ENCODE measurements at places on chromosomes 2 and 18.

DNA sequence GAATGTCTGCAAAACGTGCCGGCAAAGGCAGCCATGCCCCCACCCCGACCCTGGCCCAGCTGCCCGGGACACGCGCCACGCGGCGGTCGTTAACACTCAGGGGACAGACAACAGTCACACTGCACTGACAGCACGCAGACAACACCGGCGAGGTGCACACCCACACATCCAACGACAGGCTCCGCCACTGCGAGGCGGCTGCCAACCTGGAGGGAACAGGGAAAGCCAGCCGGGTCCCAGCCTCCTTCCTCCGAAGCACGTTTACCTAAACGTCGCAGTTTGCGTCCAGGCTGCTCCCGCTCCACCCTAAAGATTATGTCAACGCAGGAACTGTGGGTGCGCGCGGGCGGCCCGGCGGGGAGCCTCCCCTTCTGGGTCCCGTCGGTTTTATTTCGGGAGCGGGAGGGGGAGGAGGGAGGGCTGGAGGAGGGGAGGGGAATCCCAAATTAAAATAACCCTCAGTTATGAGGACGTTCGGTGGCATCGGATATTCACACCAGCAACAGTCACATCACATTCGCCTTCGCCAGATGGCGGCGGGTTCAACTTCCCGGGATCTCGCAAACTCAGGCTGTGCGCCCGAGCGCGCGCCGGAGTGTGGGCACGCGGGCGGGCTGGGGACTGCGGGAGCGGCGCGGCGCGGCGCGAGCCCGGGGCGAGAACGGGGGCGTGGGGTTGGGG, 644 bp downstream of the PTGR3 start:
- DNase-seq: peak; percentile 66

DNA sequence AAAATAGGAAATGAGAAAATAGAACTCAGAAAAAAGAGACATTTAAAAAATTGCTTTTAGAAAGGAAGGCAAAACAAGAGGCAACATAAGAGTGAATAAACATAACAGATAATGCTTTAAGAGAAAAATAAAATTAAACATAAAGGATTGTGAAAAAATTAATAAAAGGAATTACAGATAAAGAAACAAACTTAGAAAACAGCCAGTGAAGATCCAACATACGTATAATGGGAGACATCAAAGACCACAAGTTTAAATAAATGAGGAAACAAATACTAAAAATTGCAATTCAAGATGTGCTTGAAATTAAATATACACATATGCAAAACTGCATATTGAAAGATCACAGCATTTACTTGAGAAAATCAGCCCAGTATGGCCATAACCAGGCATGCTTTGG, 448.9 kb downstream of the NBAS start:
- DNase-seq: peak; percentile 5

DNA sequence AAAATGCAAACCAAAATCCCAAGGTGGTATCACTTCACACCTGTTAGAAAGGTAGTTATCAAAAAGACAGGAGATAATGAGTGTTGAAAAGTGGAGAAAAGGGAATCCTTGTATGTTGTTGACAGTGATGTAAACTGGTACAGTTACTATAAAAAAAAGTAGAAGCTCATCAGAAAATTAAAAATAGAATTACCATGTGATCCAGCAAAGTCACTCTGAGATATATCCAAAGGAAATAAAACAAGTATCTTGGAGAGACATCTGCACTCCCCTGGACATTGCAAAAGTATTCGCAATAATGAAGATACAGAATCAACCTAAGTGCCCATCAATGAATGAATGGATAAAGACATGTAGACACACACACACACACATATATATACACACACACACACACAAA, 208.3 kb upstream of the PIEZO2 start:
- DNase-seq: no peak

DNA sequence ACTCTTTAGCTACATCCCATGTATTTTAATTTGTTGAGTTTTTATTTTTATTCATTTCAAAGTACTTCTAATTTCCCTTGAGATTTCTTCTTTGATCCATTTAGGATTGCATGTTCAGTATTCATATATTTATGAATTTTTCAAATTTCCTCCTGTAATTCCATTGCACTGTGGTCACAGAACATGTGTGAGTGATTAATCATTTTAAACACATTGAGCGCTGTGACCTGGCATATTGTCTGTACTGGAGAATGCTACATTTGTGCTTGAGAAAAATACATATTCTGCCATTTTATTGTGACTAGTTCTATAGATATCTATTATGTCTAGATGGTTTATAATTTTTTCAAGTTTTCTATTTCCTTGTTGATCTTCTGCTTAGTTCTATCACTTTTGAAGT, 353.7 kb downstream of the RAD51AP2 start:
- peak; percentile 67 for DNase-seq

DNA sequence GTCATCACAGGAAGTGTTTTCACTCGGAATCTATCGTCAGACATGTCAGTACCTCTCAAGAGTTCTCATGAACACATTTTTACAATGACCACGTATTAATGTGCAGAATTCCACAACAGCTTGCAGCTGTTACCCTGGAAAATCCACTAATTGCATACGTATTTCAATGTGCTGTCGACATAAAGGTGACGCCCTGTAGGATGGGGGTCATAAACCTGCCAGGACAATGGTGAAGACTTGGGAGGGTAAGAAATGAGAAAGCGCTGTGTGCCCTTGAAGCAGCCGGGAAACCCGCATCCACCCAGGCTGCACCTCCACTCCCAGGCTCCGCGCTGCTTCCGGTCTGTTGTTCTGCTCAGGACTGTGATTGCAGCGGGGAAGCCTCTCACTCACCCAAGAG, 14.0 kb downstream of the TMEM18 start:
- DNase-seq: no peak

DNA sequence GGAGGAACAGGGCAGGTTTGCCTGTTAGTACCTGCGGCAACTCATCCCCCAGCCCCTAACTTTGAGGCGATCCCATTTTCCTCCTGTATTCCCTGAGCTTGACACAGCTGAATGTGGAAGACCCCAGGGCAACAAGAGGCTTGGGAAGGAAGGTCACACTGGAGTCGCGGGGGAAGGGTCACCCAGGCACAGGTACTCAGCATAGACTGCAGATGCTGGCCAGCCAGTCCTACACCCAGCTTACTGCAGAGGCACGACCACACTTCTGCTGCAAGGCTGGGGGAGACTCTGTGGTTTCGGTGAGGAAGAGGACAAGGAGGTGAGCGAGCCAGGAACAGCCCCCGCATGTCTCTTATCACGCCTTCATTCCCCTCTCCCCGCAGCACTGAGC, 91.5 kb downstream of the MALT1 start:
- no peak for DNase-seq

- DNase-seq: no peak
These were observed 47.6 kb downstream of the MAPK4 start for GRCh38 chr18:50607378-50607926.

DNA sequence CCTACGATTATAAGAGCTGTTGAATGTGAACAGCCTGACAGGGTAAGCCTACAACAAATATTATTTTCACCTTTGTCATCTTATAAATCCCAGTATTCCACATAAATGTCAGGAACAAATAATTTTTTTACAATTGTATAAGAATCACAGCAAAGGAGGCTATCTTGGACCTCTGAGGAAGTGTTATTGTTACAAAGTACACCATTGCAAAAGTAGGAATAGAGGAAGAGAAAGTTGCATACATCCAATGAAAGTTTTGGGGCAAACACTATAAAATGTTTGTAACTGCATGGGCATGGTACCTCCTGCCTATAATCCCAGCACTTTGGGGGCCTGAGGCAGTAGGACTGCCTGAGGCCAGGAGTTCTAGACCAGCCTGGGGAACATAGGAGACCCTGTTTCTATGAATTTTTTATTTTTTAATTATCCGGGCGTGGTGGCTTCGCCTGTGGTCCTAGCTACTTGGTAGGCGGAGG, 715 bp upstream of the MEMO1 start:
- DNase-seq: no peak

- DNase-seq: peak; percentile 19
These were observed 71.1 kb upstream of the SH3BP4 start for GRCh38 chr2:234880551-234881211.

GRCh38 chr2:45771261-45771660, 119.8 kb downstream of the PRKCE start:
- no peak for DNase-seq

DNA sequence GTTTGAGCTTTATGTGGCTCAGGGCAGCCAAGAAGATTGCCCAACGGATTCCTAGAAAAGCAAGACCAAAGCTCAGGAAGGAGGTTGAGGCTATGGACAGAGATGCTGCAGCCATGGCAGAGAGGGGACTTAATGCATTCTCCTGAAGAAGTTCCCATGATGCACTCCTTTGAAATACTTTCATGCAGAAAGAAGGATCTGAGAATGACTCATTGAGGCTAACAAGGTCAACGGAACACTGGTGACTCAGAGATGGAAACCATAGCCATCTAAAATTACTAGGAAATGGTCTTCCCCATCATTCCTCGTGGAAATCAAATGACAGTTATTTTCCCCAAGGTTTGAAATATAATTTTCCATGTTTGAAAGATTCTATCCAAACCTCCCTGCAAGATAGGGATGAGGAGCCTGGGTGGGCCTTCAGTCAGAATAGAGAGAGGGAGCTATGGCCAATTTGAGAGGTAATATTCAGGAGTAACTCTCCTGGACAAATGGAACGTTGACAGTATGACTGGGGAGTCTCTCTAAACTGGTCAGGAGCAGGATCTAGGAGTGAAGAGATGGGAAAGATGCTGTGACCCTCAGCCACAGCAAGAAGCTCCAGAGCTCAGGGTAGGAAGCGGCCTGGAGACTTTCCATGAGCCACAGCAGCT, 63.0 kb downstream of the REEP1 start:
- DNase-seq: peak; percentile 71

GRCh38 chr2:159012142-159012541, 43.7 kb downstream of the TANC1 start:
- DNase-seq: no peak

GRCh38 chr2:5495586-5495985, 196.6 kb upstream of the SOX11 start:
- no peak for DNase-seq

Data from fibroblast of skin of back (primary cell).